GM10248 (cell line): ENCODE measurements at places on chromosomes 16 and 17.

DNA sequence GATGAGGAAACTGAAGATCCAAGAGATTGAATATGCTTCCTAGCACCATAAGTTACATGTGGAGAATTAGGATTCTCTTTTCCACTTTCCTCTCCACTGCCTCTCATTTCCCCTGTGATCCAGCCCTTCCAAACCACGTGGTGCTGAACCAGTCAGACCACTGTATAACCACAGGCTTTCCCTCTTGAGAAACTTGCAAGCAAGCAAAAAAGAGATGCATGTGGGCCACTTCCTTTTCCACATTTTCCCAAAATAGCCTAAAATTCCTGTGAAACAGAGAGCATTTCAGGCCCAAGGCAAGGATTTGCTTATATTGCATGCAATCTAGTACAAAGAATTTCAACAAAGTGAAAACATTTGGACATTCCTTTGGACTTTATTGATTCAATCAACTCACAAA lies 59.3 kb upstream of the KSR1 start:
- no peak for DNase-seq

GRCh38 chr16:51420247-51420646 lies 269.2 kb upstream of the SALL1 start:
- DNase-seq: no peak

DNA sequence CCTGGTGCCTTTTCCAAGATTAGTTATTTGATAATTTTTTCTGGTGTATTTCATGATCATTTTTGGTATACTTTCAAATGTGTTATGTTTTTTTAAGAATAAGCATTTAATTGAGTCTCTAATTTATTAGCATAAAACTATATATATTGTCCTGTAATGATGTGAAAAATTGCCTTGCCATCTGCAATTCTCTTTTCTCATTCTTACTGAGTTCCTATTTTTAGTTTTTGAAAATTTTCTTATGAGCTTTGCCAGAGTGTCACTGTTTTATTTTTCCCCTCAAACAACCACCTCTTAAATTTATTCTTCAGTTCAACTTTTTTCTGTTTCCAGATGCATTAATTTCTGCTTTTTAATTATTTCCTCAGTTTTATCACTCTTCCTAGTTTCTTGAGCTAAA lies 59.3 kb downstream of the PRKCB start:
- no peak for DNase-seq

- DNase-seq: no peak
Observed at GRCh38 chr16:35214840-35215239, 1755.4 kb downstream of the TP53TG3F start.

DNA sequence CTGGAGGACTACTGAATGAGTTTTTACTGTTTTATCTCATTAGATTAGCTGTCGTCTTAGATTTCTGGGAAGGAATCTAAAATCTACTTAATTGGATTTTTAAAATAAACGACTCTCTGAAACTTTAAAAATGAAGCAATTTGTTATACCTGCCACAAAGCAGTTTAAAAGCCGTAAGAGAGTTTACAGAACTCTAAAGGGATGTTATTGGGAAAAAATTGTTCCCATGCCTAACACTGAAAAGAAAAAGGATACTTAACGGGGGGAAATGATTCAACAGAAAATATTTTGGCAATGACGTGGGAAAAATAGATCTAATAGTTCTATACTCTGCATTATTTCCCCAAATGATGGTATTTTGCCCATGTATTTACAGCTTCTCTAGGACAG lies 27.0 kb downstream of the ARHGAP17 start:
- DNase-seq: no peak

- no peak for DNase-seq
Observed at GRCh38 chr17:82214012-82214628, 1.5 kb upstream of the CCDC57 start.

DNA sequence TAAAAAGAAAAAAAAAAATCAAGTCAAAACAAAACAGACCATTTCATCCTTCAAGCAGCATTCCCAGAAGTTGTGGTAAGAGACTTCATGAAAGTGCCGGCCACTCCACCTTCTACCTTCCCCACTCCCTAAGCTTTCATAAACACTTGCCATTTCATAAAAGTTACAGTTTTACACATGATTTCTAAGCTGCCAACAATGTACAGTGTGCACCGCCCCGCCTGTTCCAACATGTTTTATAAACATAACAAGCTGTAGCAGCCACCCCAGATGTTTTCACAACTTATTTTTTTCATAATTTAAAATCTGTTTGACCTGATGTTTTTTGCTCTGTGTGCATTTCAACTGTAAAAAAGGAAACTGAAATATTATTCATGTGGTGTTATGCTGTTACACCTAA lies 608.1 kb downstream of the TOX3 start:
- no peak for DNase-seq

- DNase-seq: no peak
Observed at GRCh38 chr17:4577386-4577993, 6.8 kb upstream of the SMTNL2 start.

DNA sequence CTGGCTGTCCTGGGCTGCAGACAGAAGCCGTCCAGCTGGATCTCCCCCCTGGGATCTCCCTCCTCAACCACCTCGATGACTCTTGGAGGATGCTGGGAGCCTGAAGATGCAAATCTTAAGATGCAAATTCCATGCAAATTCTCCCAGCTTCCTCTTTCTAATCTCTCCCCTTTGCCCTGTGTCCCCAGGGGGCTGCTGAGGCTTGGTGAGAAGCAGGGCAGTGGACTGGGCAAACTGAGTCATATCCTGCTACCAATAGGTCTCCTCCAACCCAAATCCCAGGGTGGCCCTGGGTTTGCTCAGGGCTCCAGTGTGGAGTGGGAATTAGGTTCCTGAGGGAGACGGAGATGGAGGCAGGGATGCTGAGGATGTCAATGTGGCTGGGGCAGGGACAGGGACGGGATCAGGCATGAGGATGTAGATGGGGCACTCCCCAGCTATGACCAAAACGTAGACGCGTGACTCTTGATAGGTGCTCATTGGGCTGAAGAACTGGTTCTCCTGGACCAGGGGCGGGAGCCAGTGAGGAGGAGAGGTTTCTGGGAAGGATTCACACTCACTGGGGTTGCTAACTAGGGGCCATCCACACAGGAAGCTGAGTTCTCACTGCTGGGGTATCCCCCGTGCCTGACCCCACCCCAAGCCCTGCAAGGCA lies 3.6 kb upstream of the ALOX12B start:
- peak; percentile 70 for DNase-seq

GRCh38 chr16:56600398-56600999 lies 7.9 kb upstream of the MT2A start:
- peak; percentile 57 for DNase-seq

GRCh38 chr16:23754594-23755483 lies at the start of gene CHP2:
Gene CHP2, plus strand, starts transcription at chr16:23755026. Its CDS starts 24 bp downstream, at chr16:23755050.
- DNase-seq: no peak

DNA sequence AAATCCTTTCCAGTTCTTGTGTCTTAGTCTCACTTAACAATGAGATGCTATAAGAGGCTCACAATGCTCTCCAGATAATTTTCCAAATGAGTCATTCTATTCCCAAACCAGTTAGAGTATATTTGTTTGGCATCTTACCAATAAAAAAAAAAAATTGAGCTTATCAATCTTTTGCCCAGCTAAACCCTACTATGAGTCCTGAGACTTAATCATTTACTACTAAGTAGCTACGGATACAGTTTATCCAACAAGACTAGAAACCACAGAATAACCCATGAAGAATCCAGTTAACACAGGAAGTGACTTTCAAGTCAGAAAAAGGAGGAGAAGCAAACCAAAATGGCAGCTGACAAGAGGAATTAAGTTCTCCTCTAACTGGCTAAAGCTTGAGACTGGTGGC lies 330.3 kb upstream of the XYLT1 start:
- DNase-seq: no peak

GRCh38 chr16:86120201-86121192 lies 221.5 kb downstream of the IRF8 start:
- DNase-seq: no peak

GRCh38 chr16:23027386-23027785 lies 121.9 kb downstream of the USP31 start:
- DNase-seq: no peak

- DNase-seq: no peak
Observed at GRCh38 chr17:49891694-49892389, 44.0 kb upstream of the TAC4 start.

DNA sequence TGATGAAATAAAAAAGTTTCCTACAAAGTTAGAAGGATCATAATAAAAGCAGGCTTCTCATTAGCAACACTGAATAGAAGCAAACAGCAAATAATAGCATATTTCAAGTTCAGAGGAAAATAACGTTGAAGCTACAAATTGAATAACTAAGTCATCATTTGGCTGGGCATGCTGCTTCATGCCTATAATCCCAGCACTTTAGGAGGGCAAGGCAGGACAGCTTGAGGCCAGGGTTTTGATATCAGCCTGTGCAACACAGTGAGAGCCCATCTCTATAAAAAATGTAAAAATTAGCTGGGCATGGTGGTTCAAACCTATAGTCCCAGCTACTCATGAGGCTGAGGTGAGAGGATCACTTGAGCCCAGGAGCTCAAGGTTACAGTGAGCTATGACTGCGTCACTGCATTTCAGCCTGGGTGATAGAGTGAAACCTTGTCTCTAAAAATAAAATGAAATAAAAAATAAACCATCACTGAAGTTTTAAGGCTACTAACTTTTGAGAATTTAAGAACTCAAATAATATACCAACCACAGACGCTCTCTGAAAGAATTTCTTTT lies 25.5 kb downstream of the NCOR1 start:
- DNase-seq: no peak

GRCh38 chr17:62617894-62618472 lies 9.5 kb upstream of the MRC2 start:
- no peak for DNase-seq

DNA sequence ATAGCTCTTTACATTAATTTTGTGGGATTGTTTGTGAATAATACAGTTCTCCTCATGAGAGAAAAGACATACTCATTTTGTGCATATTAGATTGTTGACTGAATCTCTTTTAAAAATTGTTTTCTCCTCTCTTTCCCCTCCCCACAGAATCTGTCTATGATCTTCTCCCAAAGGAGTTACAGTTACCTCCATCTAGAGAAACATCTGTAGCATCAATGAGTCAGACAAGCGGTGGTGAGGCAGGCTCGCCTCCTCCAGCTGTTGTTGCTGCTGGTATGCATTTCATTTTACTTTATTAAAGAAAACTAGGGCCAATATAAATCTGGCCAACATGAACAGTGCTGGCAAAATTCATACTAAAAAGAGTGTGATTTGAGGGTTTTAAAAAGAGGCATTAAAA lies 60.5 kb downstream of the NFAT5 start:
- DNase-seq: no peak

- DNase-seq: no peak
Observed at GRCh38 chr16:82344157-82344556, 174.1 kb upstream of the MPHOSPH6 start.

DNA sequence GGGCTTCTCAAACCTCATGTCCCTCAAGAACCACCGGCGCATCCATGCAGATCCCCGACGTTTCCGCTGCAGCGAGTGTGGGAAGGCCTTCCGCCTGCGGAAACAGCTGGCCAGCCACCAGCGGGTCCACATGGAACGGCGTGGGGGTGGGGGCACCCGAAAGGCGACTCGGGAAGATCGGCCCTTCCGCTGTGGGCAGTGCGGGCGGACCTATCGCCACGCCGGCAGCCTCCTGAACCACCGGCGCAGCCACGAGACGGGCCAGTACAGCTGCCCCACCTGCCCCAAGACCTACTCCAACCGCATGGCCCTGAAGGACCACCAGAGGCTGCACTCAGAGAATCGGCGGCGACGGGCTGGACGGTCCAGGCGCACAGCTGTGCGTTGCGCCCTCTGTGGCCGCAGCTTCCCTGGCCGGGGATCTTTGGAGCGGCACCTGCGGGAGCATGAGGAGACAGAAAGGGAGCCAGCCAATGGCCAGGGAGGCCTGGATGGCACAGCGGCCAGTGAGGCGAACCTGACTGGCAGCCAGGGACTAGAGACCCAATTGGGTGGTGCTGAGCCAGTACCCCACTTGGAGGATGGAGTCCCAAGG lies 5.9 kb downstream of the ZNF646 start:
- no peak for DNase-seq
